ENCODE measurements at places on chromosomes 16 and 17.

DNA sequence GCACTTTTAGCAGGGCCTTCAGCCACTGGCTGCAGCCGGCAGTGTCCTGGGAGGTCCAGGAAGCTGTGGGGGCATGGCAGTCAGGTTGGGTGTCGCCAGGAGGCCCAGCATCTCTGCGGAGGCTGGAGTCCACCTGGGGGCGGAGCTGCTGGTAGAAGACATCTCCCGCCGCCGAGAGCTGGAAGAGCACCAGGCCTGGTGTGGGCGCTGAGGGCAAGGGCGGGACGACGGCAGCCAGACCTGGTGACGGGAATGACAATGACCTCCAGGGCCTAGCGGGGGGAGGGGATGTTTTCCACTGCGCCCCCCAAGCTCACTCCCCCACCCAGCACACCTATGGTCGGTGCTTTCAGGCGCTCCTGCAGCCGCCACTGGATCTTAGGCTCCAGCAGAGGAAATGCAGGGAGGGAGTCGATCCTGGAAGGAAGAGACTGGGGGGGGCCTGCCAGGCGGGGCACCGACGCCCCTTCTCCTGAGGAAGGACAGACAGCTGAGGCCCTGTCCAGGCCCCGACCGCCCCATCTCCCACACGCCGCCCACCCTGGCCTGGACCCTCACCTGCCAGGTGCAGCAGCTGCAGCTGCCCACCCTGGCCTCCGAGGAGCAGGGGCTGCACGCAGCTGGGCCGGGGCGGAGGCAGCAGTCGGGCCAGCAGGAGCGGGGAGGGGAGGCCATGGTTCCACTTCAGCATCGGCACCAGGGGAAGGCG is 7.1 kb downstream of the TAF1C start:
- DNase-seq: no peak

- DNase-seq: peak; percentile 95
These were observed 608 bp downstream of the AXIN2 start for GRCh38 chr17:65560628-65561451.

GRCh38 chr17:75277664-75278071 is 6.6 kb upstream of the MIF4GD start:
- DNase-seq: no peak

DNA sequence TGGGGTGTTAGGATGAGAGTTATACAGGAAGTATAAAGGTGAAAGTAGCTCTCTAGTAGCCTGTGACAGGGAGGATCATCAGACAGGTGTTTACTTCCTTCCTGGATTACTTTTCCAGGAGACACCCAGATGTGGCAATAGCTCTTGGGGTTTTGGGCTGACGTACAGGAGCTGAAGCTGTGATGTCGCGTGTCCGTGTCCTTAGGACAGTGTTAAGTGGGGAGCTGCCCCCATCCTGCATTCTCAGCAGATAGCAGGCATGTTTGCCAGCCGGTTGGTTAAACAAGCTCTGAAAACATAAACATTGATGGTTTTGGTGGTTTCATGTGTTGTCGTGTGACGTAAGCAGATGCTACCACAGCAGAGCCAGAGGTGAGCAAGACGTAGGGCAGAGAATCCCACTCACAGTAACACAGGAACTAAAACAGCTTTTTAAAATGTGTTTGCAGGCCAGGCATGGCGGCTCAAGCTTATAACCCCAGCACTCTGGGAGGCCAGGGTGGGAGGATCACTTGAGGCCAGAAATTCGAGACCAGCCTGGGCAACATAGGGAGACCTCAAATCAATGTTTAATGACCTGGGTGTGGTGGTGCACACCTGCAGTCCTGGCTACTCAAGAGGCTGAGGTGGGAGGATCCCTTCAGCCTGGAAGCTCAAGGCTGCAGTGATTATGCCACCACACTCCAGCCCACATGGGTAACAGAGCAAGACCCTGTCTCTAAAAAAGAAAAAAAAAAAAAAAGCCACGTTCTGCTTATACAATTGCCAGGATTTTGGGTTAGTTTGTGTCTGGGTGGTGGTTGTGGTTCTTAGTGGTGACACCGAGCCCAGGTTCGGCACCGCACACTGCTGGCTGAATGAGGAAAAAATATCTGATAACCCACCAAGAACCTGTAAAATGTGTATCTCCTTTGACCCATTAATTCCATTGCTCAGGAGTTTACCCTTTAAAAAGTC is 18.2 kb upstream of the IL17C start:
- no peak for DNase-seq

- no peak for DNase-seq
These were observed 680.8 kb upstream of the CDH8 start for GRCh38 chr16:62717026-62717425.

DNA sequence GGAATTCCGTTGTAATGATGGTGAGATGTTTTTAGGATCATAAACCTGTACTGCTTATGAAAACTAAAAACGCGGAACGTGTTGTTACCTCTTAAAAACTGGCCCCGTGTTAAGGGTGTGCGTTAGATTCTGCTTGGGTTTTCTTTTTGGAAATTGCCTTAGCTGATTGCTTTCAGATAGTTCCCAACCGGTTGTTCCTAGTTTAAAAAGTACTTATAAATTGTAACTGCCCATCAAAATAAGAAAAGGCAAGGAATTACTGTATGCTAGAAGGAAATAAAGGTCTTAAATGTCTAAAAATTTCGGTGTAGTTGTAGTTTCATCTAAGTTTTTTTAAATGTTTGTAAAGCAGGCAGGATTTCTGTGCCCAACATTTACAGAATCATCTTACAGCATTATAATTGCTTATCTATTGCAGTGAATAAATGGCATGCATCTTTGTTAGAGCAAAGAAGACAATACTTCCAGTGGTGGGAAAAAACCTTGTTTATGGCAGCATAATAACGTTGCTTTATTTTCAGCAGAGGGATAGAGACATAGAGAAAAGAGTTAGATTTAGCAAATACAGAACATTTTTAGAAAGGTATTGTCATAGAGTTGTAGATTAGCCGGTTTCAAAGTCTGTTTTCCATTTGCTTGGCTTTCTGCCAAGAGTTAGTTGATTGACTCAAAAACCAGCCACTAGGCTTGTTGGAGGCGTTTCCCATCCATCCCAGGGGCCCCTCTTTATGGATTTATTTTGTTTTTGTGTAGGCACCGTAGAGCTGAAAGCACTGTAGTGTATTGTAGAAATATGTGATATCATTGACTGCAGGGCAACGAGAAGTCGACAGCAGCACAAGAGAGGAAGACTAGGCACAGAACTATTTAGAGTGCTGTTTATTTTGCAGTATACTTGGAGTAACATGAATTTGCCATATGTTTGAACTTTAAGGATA is 1.7 kb downstream of the PPM1D start:
- peak; percentile 88 for DNase-seq

- DNase-seq: no peak
These were observed 60.6 kb upstream of the ENDOV start for GRCh38 chr17:80354336-80354735.

- peak; percentile 83 for DNase-seq
These were observed 173.0 kb downstream of the FOXL1 start for GRCh38 chr16:86751076-86752030.

DNA sequence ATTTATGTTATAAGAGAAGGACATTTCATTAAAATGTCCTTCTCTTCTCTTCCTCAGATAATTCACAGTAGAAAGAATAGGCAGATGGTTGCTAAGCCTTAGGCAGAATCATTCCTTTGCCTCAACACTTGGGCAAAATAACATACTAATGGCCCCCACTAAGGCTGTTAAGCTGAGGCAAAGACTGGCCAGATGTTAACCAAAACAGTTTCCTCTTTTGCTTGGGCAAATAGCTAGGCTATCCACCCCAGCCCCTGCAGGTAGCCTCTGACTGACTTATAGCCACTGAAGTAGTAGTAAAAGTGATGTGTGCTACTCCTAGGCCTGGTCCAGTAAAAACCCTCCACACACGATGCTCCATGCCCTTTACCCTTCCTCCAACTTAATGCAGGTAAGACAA is 55.2 kb downstream of the SPAG9 start:
- DNase-seq: no peak
